ENCODE measurements at places on chromosomes 4 and X. TPM values are rescaled to one million over a fixed set of nuclear protein-coding genes. Genes with fewer than 3 reads are reported as not detected.

The NIPAL1 gene
- 1.5 TPM for total RNA-seq

The TBC1D25 gene
- total RNA-seq = 18.1 TPM

The AR gene
- total RNA-seq = 9.4 TPM

The ZNF182 gene
- total RNA-seq = 2.7 TPM

The EFHC2 gene
- total RNA-seq = 5.1 TPM

The BMX gene
- 16.8 TPM for total RNA-seq

The EPGN gene
- 3.3 TPM for total RNA-seq

The CC2D2A gene
- 7.0 TPM for total RNA-seq

The SSX4B gene
- not detected for total RNA-seq

The NELFA gene
- total RNA-seq = 12.4 TPM

The CSAG1 gene
- total RNA-seq = not detected

The CCNG2 gene
- 7.7 TPM for total RNA-seq

The FAM133A gene
- total RNA-seq = 0.13 TPM

The CENPVL1 gene
- total RNA-seq = not detected

The EVC gene
- 10.0 TPM for total RNA-seq

The MAGED4B gene
- 4.2 TPM for total RNA-seq

The JCHAIN gene
- 9.0 TPM for total RNA-seq

The MGARP gene
- total RNA-seq = 1.6 TPM

The FGF13 gene
- total RNA-seq = 2.4 TPM

The SH2D1A gene
- 0.41 TPM for total RNA-seq

The MAGEA2 gene
- total RNA-seq = not detected

The SPARCL1 gene
- total RNA-seq = 482 TPM

The DCAF8L2 gene
- total RNA-seq = not detected

The GLUD2 gene
- total RNA-seq = 1.9 TPM

The FRMPD4 gene
- total RNA-seq = 0.77 TPM

The PWWP3B gene
- 3.2 TPM for total RNA-seq

The PRDM8 gene
- 1.5 TPM for total RNA-seq

The MAGEB2 gene
- not detected for total RNA-seq

The TEC gene
- total RNA-seq = 1.8 TPM

The SRPK3 gene
- 24.1 TPM for total RNA-seq

The TMPRSS11A gene
- not detected for total RNA-seq

The RAB33A gene
- total RNA-seq = 3.8 TPM

The MAGEA9B gene
- not detected for total RNA-seq

The AVPR2 gene
- total RNA-seq = 3.7 TPM

The CPEB2 gene
- 10.4 TPM for total RNA-seq

The PARM1 gene
- total RNA-seq = 89.1 TPM

The PLXNB3 gene
- 7.1 TPM for total RNA-seq
